ENCODE measurements at places on chromosomes 1 and 21.

GRCh38 chr1:203145321-203146041, 18.0 kb downstream of the ADORA1 start:
- DNase-seq: no peak

GRCh38 chr21:39630191-39630591, 17.5 kb downstream of the B3GALT5 start:
- no peak for DNase-seq

GRCh38 chr21:46229133-46229922, 754 bp upstream of the LSS start:
- DNase-seq: peak; percentile 56

- DNase-seq: no peak
Observed at GRCh38 chr1:6783221-6783620, 2.0 kb upstream of the CAMTA1 start.

DNA sequence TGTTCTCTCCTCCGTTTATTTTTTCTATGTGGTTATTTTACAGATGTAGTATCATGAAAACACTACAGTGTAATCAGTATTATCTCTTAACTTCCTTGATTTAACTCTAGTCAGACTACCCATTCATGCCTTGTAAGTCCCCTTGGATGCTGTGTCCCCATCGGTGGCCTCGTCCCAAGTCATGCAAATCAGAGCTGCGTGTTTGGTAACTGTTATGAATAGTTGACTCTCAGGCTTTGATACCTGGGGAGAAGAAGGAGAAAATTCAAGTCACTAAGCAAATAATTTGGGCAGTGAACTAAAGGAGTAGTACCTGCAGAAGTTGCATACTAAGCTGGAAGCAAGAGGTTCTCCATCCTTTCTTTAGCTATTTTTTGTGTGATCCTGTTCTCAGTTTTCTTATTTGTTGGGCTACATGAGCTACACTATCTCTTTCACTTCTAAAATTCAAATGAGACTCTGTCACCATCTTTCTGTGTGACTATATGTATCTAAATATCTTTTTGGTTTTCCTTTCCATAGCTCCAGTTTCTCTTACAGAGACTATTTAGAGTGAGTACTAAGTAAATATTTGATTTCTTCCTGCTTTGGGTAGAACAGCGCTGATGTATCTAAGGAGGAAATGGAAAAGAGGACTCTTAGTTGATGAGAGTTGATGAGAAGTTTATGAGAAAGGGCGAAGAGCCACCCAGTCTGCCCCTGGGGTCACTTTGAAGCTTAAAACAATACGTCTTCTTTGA, 50.9 kb downstream of the VANGL2 start:
- no peak for DNase-seq

GRCh38 chr1:2555634-2556276, 416 bp upstream of the TNFRSF14 start:
- DNase-seq: no peak

Data from RWPE2 (cell line).